Mesenteric fat pad (tissue), 1 donor: ENCODE measurements at places on chromosomes 13 and 19. TPM values are rescaled to one million over a fixed set of nuclear protein-coding genes. Genes with fewer than 3 reads are reported as not detected.

DNA sequence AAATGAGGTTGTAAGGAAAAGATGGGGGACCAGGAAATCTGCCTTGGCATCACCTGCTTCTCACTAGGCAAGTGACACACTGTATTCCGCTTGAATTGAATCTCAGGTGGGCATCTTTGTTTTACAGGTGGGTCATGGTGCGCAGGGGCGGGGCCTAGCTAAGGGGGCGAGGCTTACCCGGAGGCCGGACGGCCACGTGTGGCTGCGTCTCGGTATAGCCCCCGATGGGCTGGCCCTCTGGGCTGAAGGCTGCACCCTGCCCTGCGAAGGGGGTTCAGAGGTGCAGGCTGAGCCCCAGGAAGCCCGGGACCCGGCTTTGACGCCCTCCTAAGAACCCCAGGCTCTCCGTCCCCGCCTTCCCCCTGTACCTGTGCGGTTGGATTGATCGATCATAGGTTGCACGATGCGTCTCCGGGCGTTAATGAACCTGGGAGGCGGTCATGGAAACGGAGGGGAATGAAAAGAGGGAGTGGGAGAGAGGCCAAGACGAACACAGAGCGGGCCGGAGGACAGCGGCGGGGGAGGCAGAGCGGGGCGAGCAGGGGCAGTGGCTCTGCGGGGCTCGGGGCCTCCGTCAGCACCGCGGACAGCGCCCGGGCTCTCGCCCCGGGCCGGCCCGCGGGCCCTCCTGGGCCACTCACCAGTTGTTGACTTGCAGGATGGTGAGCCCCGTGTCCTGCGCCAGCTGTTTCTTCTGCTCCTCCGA is 12.5 kb downstream of the MEIS3 start:
- no peak for DNase-seq

Gene IRGC
- total RNA-seq: not detected

Gene TMPRSS9
- not detected for total RNA-seq

DNA sequence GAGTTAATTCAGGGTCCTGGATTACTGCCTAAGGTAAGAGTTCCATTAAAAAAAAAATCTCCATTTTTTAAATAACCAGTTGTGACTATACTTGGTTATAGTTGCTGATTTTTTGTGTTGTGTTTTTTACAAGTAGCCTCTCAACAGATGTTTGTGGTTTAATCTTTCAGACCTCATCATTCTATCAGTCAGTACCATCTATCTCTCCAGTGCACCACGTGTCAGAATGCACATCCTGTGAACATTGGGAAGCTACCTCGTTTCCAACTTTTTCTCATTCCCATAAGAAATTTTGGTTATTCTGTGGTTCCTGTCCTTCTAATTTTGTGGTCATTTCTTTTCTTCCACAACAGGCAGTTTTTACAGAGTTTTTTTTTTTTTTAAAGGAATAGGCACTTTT is 39.2 kb downstream of the WDFY2 start:
- DNase-seq: no peak

DNA sequence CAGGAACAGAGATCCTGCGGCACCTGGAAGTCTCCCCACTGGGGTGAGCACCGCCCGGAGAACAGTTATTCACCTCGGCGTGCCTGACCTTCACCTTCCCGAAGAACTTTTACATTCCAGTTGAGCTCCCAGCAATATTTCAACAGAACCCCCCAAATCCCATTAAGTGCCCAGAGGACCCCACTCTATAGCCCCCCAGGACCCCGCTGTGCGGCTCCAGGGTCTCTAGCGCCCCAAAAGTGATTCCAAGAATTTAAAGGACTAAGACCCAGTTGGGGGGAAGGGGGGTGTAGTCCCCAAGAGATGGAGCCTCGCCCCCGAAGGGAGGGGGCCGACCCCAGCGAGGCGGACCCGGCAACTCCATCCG is 480 bp downstream of the GPR108 start:
- no peak for DNase-seq

Gene PABPC3
- total RNA-seq: 0.29 TPM

DNA sequence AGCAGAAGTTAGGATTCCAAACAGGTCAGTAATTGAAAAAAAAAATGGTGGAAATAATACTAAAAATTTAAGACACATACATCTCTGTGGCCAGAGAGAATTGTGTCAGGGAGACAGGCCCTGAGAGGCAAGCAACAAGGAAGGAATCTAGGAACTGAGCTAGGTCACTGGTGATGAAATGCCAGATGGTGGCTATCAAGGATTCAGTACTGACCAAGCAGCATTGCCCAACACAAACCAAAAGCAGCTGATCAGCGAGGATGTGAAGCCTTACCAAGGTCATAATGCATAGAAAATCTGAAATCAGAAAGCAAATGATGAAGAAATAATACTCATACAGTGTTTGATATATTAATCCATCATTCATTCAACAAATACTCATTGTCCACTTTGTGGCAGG is 905.0 kb downstream of the GPC5 start:
- DNase-seq: no peak

GRCh38 chr13:28622286-28622685 is 36.6 kb upstream of the POMP start:
- DNase-seq: no peak

DNA sequence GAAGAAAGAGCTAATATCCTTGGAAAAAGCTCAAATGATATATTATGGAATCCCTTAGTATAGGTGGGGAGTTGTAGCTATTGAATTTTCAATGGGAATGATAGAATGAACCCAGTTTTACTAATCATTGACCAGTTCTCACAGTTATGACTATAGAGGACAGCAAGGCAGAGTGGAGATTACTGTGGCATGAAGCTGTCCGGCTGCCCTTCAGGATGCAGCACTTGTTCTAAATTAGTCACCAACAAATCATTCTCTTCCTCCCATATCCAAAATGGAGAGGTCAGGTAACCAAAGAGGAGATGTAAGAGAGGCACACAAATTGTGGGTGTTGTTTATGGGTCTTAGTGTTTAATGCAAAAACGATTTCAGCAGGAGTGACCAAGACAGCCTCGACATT is 1490.0 kb upstream of the MIR17HG start:
- no peak for DNase-seq

DNA sequence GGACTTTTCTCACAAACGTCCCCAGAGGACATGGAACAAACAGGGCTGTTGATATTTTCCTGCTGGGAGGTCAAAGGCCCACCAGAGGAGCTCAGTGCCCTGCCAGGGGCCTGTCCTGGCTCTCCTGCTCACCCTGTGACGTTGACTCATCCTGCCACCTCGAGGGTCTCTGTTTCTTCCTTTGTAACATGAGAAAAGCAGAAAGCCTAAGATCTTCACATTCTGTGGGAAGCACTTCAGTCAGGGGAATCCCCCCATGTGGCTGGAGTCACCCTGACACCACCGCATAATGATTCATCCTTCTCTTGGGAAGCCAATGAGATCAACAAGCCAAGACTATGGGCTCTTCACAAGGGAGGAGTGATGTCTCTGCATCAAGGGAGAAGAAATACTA is 147.9 kb downstream of the KATNAL1 start:
- no peak for DNase-seq

DNA sequence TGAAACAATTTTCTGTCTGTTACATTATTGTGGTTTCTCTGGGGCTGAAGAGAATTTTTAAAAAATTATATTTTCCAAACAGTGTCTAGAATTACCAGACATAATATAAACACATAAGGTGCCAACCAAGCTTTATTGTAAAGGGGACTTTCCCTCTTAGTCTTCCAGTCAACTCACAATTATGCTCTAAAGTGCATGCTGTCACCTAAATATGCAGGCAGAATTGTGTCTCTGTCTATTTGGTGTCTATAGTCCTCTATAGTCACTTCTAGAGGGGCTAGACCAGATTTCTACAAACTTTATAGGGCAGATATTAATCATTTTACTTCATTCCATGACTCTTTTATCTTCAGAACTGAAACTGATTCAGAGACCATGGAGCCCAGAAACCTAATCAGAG is 12.8 kb downstream of the ZNF254 start:
- DNase-seq: no peak

DNA sequence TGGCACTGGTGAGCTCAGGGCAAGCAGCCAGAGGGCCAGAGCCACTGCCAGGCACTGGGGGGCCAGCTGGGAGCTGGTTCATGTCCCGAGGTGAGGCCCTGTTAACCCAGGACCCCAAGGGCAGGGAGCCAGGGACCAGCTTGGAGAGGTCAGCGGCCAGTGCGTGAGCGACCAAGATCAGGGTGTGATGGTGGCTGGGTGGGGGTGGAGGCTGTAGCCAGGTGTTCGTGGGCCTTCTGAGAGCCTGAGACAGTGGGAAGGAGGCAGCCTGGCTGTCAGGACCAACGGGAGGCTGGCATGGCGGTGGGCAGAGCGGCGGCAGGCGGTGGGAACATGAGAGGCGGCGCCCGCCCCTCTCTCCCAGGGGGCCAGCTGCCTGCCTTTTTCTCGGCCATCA is 8.1 kb upstream of the KPTN start:
- DNase-seq: no peak

GRCh38 chr13:96684469-96684868 is 309.8 kb downstream of the OXGR1 start:
- no peak for DNase-seq

DNA sequence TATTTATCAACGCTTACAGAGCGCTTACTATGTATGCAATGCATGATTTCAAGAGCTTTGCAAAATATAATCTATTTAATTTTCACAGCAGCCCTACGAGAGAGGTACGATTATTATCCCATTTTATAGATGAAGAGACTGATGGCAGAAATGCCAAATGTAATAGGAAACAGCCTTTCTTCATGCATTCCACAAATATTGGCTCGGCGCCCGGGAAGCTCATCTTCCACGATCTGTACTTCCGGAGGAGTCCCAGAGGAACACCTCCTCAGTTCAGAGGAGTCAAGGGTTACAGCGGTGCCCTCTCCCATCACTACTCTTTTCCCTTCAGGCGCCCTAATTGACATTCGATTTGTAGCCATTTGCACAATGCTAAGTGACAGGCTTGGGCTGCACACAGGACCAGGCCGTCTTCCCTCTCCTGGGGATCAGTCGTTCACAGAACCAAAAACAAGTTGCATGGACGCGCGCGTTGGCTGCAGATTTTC is 1.1 kb upstream of the ARHGAP35 start:
- DNase-seq: no peak

Gene ACOD1
- total RNA-seq: not detected

DNA sequence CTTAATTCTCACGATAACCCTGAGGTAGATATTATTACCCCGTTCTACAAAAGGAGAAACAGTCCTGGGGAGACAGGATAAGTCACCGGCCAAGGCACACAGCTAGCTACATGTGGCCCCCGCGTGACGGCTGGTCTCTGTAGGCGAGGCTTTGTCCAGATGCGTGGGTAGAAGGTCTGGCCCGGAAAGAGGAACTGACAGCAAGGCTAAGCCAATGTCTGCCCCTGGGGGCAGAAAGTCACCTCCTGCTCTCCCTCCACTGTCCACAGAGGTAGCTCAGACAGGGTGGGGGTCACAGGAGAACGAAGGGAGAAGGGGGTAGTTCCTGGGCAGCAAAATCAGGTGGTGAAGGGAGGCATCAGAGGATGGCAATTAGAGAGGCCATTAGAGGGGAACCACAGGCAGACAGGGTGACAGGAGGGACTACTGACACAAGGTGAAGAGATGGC is 1.8 kb downstream of the APOC4 start:
- no peak for DNase-seq

- DNase-seq: no peak
Observed at GRCh38 chr13:84088996-84089395, 206.7 kb upstream of the SLITRK1 start.

Gene LMTK3
- total RNA-seq: 0.45 TPM

DNA sequence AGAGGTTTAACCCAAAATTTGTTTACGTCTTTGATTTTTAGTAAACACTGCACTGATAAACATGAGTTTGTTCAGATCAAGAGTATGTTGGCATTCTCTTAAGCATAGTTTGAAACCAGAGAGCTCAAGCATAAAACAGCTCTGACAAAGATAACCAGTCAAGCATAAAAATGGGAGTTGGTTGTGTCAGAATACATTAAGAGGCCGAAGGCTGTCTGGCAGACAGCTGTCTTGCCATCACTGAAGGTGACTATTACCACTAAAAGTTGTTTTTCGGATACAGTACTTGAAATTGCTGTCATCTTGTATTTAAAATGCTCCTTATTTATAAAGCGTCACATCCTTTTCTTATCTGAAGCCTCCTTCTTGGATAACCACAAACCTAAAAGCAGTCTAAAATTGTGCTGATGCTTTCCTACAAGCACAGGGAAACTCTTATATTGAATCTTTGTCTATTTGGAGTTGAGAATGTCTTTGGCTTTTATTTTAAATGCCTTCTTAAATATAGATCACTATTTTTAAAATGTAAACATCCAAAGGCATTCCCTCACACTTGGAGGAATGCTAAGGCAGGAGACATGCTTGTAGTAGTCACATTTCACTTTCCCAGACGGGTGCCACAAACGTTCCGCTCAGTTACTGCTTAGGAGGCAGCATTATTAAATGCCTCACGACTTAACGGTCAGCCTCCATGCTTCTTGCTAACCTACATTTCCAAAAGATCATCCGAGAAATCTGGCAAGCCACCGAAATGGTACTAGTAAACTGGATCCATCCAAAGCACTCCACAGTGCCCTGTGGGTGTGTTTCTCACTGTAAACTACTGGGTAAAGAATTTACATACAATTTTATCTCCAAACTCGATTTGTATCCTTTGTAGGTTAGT is 1.5 kb downstream of the SMAD9 start:
- DNase-seq: no peak

Gene C19orf85
- not detected for total RNA-seq

Gene COLGALT1
- 117 TPM for total RNA-seq

Gene FAAP24
- total RNA-seq: 0.84 TPM

- DNase-seq: no peak
Observed at GRCh38 chr19:5960005-5961001, 17.6 kb downstream of the RANBP3 start.

DNA sequence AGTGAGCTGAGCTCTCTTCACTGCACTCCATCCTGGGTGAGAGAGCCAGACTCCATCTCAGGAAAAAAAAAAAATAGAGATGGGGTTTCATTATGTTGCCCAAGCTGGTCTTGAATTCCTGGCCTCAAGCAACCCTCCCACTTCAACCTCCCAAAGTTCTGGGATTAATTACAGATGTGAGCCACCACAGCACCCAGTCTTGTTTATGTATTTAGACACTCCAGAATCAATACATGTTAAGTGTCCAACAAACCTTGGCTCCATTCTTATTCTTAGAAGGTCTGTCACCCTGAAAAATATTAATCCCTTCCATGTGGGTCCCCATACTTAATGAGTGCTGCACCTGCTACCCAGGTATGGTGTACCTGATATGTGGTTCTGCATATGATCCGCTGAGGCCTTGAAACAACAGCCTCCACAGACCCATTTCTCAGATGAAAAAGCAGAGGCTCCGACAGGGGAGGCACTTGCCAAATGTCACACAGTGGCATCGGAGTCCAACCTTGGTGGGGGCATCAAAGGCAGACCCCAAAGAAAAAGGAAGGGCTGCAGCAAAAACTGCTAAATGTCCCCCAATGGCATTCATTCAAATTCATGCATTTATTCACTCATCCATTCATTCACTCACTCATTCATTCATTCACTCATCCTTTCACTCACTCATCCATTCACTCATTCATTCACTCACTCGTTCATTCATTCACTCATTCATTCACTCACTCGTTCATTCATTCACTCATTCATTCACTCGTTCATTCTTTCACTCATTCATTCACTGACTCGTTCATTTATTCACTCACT is 16.7 kb downstream of the TICAM1 start:
- no peak for DNase-seq
